ENCODE measurements at places on chromosomes 12 and 14.

GRCh38 chr12:79424109-79424721, 266.5 kb downstream of the PAWR start:
- no peak for DNase-seq

- DNase-seq = peak; percentile 22
Observed at GRCh38 chr12:45518291-45519235, 210.9 kb upstream of the ARID2 start.

DNA sequence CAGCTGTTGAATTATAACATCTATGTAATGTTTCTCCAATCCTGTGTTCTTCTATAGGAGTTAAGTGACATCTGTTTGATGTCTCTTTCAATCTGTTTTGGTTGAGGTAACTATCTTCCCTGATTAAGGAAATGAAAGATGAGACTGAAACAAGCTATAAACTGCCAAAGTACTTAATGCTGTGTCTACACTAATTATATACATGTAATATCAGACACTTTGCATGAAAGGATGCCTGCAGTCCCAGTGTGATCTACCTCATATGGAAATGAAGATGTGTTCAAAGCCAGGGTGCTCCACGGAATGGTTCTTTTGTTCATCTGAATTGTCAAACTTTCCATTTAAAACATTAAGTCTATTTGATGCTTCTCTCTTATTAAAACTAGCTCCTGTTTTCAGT, 958.3 kb downstream of the GALC start:
- DNase-seq = no peak

DNA sequence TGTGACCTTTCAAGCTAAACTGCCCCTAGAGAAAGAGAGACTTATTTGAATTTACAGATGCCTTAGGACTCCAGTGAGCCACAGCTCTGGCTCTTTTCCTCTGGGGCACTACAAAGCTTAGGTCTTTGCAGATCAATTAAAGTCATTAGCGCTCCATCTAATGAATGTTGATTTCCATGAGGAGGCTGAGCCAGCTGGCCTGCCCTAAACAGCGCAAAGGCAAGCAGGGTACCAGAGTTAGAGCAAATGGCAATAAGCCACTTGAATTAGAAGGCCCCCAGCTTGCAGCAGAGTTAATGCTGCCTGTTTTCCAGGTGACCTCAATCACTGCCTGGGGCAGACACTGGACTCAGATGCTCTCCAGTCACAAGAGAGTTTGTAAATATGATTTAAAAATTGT, 695.3 kb downstream of the DIO2 start:
- no peak for DNase-seq

- peak; percentile 20 for DNase-seq
Observed at GRCh38 chr12:112381406-112381882, 787 bp downstream of the HECTD4 start.

DNA sequence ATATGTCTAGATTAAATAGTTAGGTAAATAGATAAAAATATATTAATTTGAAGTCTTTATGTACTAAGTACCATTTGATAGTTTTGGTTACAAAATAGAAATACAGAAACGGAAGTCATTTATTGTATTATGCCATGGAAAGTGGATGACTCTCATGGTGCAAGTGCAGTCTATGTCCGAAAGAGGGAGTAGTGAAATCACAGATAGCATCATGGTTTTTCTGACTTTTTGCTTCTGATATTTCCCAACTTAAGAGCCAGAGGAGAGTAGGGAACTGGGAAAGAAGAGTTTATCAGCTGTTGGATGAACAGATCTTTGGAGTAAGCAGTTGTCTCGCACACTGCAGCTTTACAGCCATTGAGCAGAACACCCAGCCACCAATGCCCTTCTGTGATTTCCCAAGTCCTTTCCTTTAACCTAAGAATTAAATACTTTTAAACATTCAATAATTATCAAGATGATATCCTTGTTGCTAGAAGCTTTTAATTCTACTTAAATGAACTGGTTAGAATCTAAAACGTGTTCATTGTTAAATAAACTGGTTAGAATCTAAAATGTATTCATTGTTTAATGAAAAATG, 18.4 kb upstream of the SRGAP1 start:
- no peak for DNase-seq

DNA sequence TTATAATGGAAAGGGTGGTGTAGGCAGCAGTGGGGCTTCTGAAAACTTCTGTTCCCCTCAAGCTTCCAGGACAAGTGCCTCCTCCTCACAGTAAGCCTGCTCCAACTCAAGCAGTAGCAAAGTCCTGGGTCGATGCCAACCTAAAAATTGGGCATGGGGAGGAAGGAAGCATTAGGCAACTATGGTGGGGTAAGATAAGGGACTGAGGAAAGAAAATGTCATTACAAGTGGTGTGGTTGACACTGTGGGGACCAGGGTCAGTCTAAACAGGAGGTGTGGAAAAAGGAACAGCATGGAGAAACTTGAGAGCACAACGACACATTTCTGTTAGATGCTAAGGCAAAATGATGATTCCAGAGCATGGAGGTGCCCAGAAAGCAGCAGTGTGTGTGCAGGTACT, 34.9 kb downstream of the WIF1 start:
- DNase-seq = no peak

DNA sequence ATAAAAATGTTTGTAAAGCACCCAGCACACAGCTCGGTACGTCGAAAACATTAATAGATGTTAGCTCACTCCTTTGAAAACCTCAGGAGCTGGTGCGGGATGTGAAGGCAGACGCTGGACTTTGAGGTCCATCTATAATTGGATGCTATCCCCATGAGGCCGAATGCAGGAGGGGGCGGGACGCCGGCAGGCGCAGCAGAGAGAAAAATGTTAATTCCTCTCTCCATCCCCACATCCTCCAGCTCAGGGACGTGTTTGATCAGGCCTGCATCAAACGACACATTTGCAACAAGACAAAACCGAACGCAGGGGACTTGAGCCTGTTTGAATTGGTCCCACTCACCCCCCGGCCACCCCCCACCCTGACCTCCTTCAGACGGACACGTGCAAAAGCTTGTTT, 231.0 kb downstream of the RBM19 start:
- DNase-seq = no peak
